Suppressor macrophage treated with lipopolysaccharide for 4 hours (primary cell): ENCODE measurements at places on chromosomes 6 and 20.
A peak's percentile ranks its signal among the peaks of the same experiment; 100 is the strongest.

GRCh38 chr20:57772349-57772964 is 62.6 kb upstream of the PMEPA1 start:
- peak; percentile 40 for DNase-seq

DNA sequence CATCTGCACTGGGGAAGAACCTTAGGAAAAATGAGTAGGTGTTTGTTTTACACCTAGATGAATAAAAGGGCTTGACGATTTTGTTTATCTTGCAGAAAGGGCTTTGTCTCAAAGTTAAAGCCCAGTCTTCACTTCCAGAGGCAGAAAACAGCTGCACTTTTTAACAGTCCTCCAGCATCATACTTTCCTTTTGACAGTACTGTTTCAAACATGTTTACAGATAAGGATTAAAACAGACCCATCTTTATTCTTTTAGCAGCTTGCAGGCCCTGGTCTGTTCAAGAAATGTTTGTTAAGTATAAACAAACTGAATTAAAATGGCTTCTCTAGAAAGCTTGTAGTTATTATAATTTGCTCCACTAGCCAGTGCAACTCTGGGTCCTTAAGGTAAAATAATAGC is 374.2 kb downstream of the EPHA7 start:
- DNase-seq: no peak

DNA sequence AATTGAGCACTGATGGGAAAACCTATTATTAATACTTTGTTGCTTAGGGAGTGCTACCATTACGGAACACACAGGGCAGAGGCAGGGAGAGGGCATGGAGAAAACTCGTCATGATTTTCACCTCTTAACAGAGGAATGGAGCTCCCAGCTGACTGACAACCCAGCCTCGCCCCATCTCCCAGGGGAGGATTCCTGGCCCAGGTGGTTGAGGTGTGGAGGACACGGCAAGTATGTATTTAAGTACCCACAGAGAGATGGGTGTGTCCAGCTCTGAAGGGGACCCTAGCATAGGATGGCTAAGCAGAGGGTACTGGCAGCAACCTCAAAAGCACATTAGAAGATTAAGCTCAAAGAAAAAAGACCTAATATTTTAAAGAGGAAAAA is 261.9 kb upstream of the MOCS1 start:
- no peak for DNase-seq

GRCh38 chr6:33343953-33344611 is 26.5 kb upstream of the ZBTB22 start:
- no peak for DNase-seq

DNA sequence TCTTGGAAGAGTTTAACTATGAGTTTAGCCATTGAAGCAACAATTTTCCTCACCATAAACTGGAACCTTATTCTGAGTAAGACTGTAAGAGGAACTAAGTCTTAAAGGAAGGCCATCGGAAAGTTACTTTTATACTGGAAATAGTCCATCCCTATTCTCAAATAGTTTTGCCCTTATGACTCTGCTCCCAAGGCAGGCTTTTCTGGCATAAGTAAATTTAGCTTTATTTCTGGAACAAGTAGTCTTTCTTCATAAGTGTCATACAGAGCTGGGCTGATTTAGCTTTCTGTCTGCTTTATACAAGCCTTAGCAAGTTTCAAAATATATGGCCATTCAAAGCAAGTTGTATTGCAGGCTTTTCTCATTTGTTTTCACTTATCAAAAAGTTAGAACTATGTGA is 328.1 kb downstream of the HACE1 start:
- DNase-seq: peak; percentile 51

DNA sequence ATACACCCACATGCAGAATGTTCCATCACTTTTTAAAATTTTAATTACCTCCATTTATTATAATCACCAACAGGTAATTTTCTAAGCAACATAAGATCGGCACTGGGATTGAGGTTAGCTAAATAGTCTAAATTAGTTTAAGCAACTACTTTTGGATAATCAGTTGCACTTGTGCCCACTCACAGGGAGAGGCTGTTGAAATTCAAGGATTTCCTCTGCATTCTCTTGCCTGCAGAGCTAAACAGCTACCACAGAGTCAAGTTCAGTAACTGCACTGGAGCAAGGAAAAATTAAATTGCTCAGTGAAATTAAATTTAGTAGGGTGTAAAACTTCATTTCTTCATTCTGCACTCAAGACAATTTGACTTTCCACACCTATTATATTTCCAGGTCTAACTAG is 120.7 kb upstream of the CCDC28A start:
- DNase-seq: no peak

- DNase-seq: no peak
Measured at GRCh38 chr20:16194617-16195360, 378.5 kb downstream of the KIF16B start.

DNA sequence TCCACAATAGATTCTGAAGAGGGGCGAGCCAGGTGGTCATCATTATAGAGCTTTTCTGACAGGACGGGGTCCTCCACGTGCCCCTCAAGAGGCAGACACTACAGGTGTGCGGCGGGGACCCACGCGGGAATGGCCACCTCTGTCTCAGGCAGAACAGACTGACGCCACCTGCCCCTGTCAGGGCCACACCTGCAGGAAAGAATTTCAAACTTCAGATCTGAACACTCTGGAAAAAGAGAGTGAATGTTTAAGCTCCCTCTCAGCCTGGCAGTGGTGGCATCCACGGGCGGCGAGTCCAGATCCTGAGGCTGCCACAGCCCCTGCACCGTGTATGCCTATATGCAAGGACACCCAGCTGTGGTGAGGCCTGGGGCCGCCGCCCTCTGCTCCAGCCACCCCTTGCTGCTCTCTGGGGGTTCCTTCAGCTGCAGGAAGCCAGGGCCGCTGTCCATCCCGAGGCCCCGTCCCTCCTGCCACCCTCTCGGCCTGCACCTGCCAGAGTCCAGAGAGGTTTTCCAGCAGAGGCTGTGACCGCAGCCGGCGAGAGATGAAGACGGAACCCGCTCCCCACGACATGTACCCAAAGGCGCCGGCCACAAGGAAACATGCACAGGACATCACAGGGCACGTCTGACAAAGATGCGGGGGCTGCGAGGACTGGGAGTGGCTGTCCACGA is 234.9 kb downstream of the ERMARD start:
- no peak for DNase-seq

DNA sequence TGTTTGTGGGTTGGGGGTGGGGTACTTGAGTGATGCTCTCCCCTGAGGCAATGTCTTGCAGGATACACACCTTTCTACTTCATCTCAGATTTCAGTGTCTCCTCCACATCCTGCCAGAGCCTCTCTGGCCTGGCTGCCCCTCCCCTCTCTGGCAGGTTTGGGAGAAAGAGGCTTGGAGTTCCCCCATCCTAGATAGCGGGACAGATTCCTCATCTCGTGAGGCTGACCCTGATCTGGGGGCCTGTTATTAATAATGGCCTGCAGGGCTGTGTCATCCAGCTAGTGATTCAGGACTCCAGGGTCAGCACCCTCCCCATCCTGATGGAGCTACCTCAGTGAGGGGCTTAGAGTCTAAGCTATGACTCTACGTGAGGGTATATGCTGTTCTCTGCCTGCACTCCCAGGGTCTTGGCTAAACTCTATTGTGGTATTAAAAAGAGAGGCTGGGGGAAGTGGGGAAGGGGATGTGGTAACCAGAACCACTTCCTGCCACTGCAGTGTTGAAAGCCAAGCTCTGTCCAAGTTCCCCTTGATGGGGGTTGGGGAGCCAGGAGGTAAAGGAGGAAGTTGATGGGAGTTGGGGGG is 3.7 kb upstream of the MMP9 start:
- DNase-seq: peak; percentile 90

GRCh38 chr6:52990342-52990741 is 4.7 kb downstream of the GSTA4 start:
- DNase-seq: no peak

- no peak for DNase-seq
Measured at GRCh38 chr6:56517155-56517745, 125.4 kb downstream of the DST start.

- peak; percentile 83 for DNase-seq
Measured at GRCh38 chr6:28943557-28944411, 20.0 kb upstream of the TRIM27 start.

DNA sequence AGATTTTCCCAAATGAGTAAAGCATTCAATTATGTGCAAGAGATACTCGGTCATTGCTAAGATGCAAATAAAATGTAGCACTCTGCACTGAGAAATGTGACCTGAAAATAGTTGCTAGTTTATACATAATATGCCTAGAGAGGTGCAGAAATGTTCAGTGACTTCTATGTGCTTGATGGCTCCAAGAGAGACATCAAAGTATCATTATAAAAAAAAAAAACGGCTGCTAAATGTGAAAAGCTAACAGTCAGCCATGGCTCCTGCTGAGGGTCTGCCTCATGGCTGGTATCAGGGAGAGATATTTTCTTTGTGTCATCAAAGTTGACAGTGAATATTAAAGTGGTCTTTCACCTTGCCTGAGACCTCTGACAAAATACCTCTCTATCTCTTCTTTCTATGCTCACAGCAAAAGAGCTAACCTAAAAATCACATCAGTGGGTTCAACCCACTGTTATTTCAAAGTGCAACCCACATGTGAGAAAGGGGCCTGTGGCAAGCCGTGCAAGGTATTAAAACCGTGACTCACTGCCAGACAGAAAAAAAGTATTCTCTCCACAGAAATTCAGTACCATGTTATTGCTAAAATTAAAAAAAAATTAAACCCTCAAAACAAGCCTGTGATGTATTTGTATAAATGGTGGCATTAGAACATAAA is 259.0 kb downstream of the HIVEP2 start:
- no peak for DNase-seq

- no peak for DNase-seq
Measured at GRCh38 chr6:123089226-123089625, 93.2 kb downstream of the CLVS2 start.

DNA sequence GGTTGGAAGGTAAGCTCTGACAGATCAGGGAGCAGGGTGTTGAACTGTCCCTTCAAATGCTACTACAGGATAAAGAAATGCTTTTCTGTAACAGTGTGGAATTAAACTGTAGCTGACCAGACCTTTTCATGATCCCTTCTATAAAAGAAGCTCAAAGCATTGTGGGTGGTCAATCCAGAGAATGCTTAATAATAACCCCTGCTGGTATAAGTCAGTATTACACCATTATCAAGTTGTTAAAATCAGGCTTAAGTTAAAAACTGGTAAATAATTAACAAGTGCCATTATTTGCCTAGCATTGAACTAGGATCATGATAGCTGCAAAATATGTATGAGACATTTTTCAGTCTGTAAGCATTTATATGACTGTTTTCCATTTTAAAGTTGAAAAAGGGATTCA is 468.9 kb downstream of the PKHD1 start:
- DNase-seq: peak; percentile 5

DNA sequence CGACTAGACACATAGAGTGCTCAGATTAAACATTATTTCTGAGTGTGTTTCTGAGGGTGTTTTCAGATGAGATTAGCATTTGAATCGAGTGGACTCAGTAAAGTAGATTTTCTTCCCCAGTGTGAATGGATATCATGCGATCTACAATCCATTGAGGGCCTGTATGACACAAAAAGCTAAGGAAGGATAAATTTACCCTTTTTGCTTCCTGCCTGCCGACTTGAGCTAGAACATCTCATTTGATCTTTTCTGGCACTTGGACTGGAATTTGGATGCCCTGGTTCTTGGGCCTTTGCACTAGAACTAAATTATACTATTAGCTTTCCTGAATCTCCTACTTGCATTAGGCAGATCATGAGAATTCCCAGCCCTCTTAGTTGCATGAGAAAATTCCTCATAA is 675.8 kb downstream of the DOK5 start:
- no peak for DNase-seq

DNA sequence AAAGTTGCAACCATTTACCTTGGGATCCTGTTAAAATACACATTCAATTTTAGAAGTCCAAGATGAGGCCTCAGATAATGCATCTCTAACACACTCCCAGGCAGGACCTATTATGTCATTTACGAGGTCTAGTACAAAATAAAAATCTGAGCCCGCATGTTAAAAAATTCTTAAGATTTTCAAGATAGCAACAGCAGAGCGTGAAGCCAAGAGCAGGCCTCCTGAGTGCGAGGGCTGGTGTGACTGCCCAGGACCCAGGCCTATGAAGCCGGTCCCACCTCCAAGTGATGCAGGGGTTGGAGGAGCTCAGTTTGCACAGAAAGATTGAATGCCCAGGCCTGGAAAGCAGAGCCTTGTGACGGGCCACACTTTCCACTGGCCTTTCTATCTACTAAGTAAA is 211.1 kb upstream of the KCNQ5 start:
- no peak for DNase-seq

DNA sequence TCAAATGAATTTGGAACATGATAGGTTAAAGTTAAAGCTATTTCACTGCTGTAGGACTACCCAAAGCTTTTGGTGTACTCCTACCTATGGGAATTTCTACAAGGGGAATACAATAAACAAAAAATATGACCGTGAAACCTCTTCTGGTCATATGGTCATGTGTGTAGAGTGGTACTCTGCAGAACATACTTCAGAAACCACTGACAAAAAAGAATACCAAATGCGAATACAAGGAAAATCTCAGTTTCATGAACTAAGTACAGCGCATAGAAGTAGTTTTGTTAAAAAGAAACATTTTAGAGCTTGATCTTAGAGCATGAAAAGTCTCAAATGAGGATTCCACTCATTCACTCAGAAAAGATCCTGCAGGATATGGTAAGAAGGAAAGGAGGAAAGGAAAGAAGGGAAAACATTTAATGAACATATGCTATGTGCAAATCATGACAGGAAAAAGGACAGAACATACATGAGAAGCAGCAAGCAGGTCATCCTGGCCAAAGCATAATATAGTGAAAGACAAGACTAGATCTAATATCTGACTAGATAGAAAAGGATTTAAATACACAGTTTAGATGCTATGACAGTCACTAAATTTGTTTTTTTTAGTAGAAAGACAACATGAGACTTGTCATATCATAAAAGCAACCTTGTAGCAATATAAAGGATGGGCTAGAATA is 36.5 kb downstream of the SNX14 start:
- no peak for DNase-seq

- DNase-seq: no peak
Measured at GRCh38 chr6:84136364-84137050, 90.9 kb downstream of the CEP162 start.

- DNase-seq: peak; percentile 76
Measured at GRCh38 chr20:32067234-32067821, 15.3 kb downstream of the HCK start.

- no peak for DNase-seq
Measured at GRCh38 chr6:92827104-92827503, 592.3 kb downstream of the EPHA7 start.

GRCh38 chr6:24576447-24576846 is 69.5 kb downstream of the KIAA0319 start:
- peak; percentile 21 for DNase-seq

GRCh38 chr20:2508631-2509467 is at the start of gene ZNF343:
Gene ZNF343, minus strand, starts transcription at chr20:2508915. Its CDS starts 15,020 bp downstream, at chr20:2493895.
- DNase-seq: peak; percentile 84

DNA sequence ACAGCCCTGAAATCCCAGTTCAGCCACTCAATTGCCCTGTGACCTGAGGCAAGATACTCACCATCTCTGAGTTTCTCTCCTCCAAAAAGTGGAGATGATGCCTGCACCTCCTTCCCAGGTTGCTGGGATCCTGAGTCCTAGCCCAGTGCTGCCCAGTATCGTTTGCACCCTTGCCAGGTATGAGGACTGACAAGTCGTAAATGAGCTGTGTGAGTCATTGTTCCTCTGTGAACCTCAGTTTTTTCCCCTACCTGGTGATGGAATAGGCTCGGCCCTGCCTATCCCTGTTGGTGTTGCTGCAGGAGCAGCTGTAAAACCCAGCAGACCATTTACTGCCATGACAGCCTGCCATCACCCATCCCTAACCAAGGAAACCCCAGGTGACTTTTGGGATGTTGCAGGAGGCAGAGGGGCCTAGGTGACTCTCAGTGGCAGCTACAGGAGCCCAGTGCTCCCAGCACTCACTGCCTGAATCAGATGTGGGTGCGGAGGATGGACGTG is 229.3 kb downstream of the SYNDIG1 start:
- no peak for DNase-seq
